ENCODE measurements at places on chromosomes 12 and 14. TPM values are rescaled to one million over a fixed set of nuclear protein-coding genes. Genes with fewer than 3 reads are reported as not detected.

- H3K27me3 ChIP-seq: no peaks in the 10 kb centered on the region
- H3K36me3 ChIP-seq: no peaks in the 10 kb centered on the region
- no peak overlapping the region for H3K4me3 ChIP-seq
- H3K4me1 ChIP-seq: peaks cover 6% of the 10 kb centered on the region
- H3K27ac ChIP-seq: no peak overlapping the region
Observed at GRCh38 chr12:110012137-110012536, 12.9 kb downstream of the ANKRD13A start.

- no peaks in the 10 kb centered on the region for H3K4me1 ChIP-seq
- peak; percentile 52 for DNase-seq
- H3K36me3 ChIP-seq: no peaks in the 10 kb centered on the region
- H3K27ac ChIP-seq: no peak overlapping the region
- peaks cover 2% of the 10 kb centered on the region for H3K27me3 ChIP-seq
- no peak overlapping the region for H3K4me3 ChIP-seq
Observed at GRCh38 chr12:117854339-117855012, 114.3 kb downstream of the KSR2 start.

CLEC4E gene
- not detected for polyA plus RNA-seq

HSPB8 gene
- 14.7 TPM for polyA plus RNA-seq

- no peaks in the 10 kb centered on the region for H3K27me3 ChIP-seq
- peaks cover 11% of the 10 kb centered on the region for H3K4me1 ChIP-seq
- peaks cover 43% of the 10 kb centered on the region for H3K36me3 ChIP-seq
- no peak for DNase-seq
- no peak overlapping the region for H3K27ac ChIP-seq
- H3K4me3 ChIP-seq: no peak overlapping the region
Observed at GRCh38 chr12:49022558-49023178, 4.1 kb upstream of the PRKAG1 start.

PTHLH gene
- 0.99 TPM for polyA plus RNA-seq

GRCh38 chr12:1131811-1132224, 140.8 kb downstream of the ERC1 start:
- no peaks in the 10 kb centered on the region for H3K27me3 ChIP-seq
- DNase-seq: no peak
- H3K27ac ChIP-seq: no peak overlapping the region
- H3K4me1 ChIP-seq: peaks cover 8% of the 10 kb centered on the region
- H3K36me3 ChIP-seq: no peaks in the 10 kb centered on the region
- no peak overlapping the region for H3K4me3 ChIP-seq

DNA sequence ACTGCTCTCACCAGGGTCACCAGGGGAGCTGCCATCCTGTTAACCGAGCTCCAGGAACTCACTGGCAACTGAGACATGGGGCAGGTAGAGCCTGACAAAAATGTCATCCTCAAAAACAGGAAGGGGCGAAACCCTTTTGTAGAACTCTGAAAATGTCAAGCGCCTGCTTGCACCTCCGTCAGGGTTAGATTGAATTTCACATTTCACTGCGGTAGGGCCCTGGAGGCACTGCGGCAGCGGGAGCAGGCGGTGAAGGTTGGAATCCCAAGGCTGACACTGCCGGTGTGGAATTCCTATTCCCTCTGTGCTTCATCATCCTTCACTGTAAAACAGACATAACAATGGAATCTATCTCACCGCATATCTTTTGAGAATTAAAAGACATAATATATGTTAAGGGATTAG, 142.8 kb upstream of the TMCC3 start:
- H3K27me3 ChIP-seq: no peaks in the 10 kb centered on the region
- H3K4me1 ChIP-seq: peaks cover 4% of the 10 kb centered on the region
- no peak overlapping the region for H3K27ac ChIP-seq

IL31 gene
- not detected for polyA plus RNA-seq

GRCh38 chr12:99847936-99848335, 136.8 kb downstream of the ANKS1B start:
- DNase-seq: no peak
- no peaks in the 10 kb centered on the region for H3K36me3 ChIP-seq
- no peak overlapping the region for H3K4me3 ChIP-seq
- H3K27me3 ChIP-seq: no peaks in the 10 kb centered on the region
- no peaks in the 10 kb centered on the region for H3K4me1 ChIP-seq

DNA sequence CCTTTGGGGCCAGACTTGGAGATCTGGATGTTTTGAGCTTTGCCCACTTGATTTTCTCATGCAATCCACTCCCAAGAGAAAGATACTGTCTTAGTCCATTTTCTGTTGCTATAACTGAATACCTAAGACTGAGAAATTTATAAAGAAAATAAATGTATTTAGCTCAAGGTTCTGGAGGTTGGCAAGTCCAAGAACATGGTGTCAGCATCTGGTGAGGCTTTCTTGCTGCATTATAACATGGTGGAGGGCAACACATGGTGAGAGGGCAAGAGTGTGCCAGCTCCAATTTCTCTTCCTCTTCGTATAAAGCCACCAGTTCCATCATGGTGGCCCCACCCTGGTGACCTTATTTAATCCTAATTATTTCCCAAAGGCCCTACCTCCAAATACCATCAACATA, 39.6 kb upstream of the NFKBIA start:
- no peak overlapping the region for H3K4me3 ChIP-seq
- H3K27ac ChIP-seq: no peak overlapping the region
- no peaks in the 10 kb centered on the region for H3K4me1 ChIP-seq
- no peaks in the 10 kb centered on the region for H3K27me3 ChIP-seq
- DNase-seq: no peak

DNA sequence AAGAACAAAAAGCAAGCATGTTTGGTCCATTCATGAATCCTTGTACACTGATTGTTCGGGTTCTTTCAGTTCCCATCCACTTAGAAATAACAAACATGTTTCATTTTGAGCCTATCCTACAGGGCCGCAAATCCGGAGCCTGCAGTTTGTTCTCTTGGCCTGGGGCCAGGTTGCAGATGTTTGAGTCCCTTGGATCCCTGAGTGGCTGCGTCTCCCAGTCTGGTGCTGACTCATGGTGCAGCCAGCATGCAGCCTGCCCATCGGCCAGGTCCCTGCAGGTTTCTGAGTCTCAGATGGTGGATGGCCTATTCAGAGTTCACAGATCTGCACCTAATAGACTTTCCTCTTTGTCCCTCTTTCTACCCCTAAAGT, 1.9 kb upstream of the DYNC1H1 start:
- H3K4me1 ChIP-seq: peaks cover 14% of the 10 kb centered on the region
- no peak for DNase-seq
- no peaks in the 10 kb centered on the region for H3K36me3 ChIP-seq
- H3K4me3 ChIP-seq: no peak overlapping the region
- H3K27me3 ChIP-seq: no peaks in the 10 kb centered on the region

GRCh38 chr12:2919249-2919648, 28.6 kb downstream of the TULP3 start:
- no peak overlapping the region for H3K27ac ChIP-seq
- DNase-seq: peak; percentile 70
- peaks cover 11% of the 10 kb centered on the region for H3K4me1 ChIP-seq
- H3K36me3 ChIP-seq: peaks cover 18% of the 10 kb centered on the region

GRCh38 chr12:95390932-95391331, 83.0 kb upstream of the METAP2 start:
- no peak overlapping the region for H3K4me3 ChIP-seq
- no peaks in the 10 kb centered on the region for H3K4me1 ChIP-seq
- H3K27ac ChIP-seq: no peak overlapping the region
- no peaks in the 10 kb centered on the region for H3K36me3 ChIP-seq

SLC25A47 gene
- polyA plus RNA-seq: not detected

DNA sequence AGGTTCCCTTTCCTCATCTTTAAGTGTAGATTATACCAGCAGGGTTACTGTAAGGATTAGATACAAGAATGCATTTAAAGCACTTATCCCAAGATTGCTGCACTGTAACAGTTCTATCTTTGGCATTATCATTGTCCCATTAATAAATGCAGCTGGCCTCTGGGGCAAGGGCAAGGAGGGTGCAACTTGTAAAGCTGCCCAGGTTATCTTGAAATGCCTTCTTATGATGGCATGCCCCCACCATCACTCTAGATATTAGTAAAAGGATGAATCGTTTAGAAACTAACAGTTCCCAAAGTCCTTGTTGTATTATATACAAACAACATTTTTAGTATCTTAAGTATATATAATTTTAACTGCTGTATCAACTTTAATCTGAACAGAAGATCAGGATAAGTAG, 6.8 kb downstream of the LTA4H start:
- H3K27ac ChIP-seq: no peak overlapping the region
- H3K4me1 ChIP-seq: no peaks in the 10 kb centered on the region
- peaks cover 3% of the 10 kb centered on the region for H3K36me3 ChIP-seq
- no peak for DNase-seq

SSTR1 gene
- polyA plus RNA-seq: 2.2 TPM

GRCh38 chr14:71554323-71554722, 377.9 kb upstream of the RGS6 start:
- no peaks in the 10 kb centered on the region for H3K4me1 ChIP-seq
- H3K27ac ChIP-seq: no peak overlapping the region
- DNase-seq: no peak
- no peak overlapping the region for H3K4me3 ChIP-seq

TMPRSS12 gene
- not detected for polyA plus RNA-seq

- H3K27me3 ChIP-seq: no peaks in the 10 kb centered on the region
- H3K4me1 ChIP-seq: no peaks in the 10 kb centered on the region
- H3K4me3 ChIP-seq: no peak overlapping the region
- DNase-seq: no peak
Observed at GRCh38 chr12:118166946-118167345, 31.0 kb downstream of the PEBP1 start.

GRCh38 chr14:91381801-91382670, 35.6 kb downstream of the CCDC88C start:
- no peak overlapping the region for H3K4me3 ChIP-seq
- no peak overlapping the region for H3K27ac ChIP-seq
- H3K4me1 ChIP-seq: peaks cover 16% of the 10 kb centered on the region
- H3K36me3 ChIP-seq: no peaks in the 10 kb centered on the region

DNA sequence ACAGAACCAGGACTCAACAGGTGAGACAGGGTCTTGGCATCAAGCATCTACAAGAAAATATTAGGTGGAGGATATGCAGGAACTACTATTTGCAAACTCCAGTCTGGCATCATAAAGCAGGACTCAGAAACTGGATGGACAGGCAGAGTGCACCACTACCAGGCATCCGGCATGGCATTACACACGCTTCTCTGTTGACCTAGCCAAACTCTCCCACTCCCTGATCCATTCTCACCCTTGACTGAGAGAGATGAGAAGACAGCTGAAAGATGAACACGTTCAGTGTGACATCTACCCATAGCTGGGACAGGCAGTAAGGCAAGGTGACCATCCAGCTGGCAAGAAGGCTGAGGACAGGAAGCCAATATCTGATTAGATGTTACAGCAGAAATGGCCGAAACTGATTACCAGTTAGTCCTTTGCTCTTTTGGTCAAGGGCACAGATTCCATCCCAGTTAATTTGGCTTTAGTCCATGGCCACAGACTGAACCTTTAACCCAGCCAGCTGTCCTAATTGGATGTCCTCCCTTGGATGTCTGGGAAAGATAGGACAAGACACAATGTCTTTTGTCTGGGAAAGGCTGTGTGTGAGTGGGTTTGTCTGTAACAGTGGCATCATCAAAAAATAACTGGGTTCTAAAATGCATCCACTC, 71.6 kb downstream of the BBS10 start:
- peaks cover 45% of the 10 kb centered on the region for H3K4me1 ChIP-seq
- DNase-seq: no peak

DNA sequence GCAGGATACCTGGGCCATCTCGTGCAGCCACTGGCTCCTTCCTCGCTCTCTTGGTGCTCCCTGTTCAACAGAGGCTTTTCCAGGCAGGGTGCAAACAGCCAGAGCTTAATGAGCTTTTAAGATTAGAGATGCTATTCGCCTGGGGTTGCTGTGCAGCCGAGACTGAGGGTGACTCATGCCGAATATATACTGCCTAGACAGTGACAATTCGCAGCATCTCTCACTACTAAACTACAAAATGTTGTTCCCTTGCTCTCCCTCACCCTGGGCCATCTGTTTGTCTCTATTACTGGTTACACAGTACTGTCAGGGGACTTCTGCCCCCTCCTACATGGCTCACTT, 26.0 kb upstream of the TESC start:
- no peak overlapping the region for H3K27ac ChIP-seq
- no peak for DNase-seq
- H3K36me3 ChIP-seq: no peaks in the 10 kb centered on the region

GRCh38 chr12:120363274-120363855, 5.6 kb downstream of the MSI1 start:
- no peak overlapping the region for H3K4me3 ChIP-seq
- peaks cover 19% of the 10 kb centered on the region for H3K27me3 ChIP-seq
- H3K27ac ChIP-seq: no peak overlapping the region
- H3K4me1 ChIP-seq: no peaks in the 10 kb centered on the region
- no peaks in the 10 kb centered on the region for H3K36me3 ChIP-seq

FAM161B gene
- 1.6 TPM for polyA plus RNA-seq

DNA sequence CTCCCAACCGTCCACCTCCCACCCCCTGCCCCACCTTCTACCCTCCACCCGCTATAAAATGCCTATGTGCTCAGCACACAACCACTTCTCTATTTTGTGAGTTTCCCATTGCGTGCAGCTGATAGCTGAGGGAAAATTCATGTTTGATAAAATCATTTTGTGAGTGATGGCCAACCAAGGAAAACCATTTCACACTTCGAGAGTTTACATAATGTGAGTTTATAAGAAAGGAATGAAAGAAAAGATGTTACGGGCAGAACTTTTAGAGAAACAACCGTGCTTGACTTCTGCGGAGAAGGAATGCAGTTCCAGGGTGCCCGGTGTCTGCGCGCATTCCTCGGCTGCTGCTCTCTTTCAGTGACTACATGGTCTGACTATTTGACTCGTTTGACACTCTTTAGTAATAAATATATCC, 140.9 kb downstream of the EFCAB11 start:
- H3K4me3 ChIP-seq: no peak overlapping the region
- H3K27me3 ChIP-seq: no peaks in the 10 kb centered on the region
- DNase-seq: no peak
- H3K27ac ChIP-seq: no peak overlapping the region
- H3K36me3 ChIP-seq: no peaks in the 10 kb centered on the region
- H3K4me1 ChIP-seq: no peaks in the 10 kb centered on the region

OR4E2 gene
- not detected for polyA plus RNA-seq

PLEKHD1 gene
- 0.01 TPM for polyA plus RNA-seq

PLD4 gene
- polyA plus RNA-seq: 0.03 TPM

DNA sequence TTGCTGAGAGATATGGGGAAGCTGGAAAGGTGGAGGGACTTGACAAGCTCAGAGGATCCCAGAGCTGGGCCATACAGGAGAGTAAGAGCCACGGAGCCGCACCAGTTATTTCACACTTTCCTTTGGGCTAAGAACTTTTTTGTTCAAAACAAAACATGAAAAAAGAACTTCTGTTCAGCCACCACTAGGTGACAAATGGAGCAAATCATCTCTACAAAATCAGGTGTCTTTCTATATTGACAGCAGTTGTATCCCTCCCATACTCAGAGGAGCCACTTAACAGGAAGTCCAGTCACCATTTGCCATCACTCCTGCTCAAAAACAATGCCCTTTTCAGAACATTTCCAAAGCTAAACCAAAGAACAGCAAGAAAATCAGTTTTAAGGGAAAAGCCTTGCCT, 70.3 kb upstream of the DBX2 start:
- DNase-seq: no peak
- H3K27me3 ChIP-seq: peaks cover 3% of the 10 kb centered on the region
- no peak overlapping the region for H3K27ac ChIP-seq
- H3K36me3 ChIP-seq: no peaks in the 10 kb centered on the region

Measured in endothelial cell of umbilical vein (primary cell).